ENCODE measurements at places on chromosomes 3 and 15.
A peak's percentile ranks its signal among the peaks of the same experiment; 100 is the strongest.

GRCh38 chr3:29486096-29486495, 205.2 kb downstream of the RBMS3 start:
- DNase-seq: peak; percentile 36

- no peak for DNase-seq
Measured at GRCh38 chr3:150447631-150448465, 39.8 kb downstream of the TSC22D2 start.

- no peak for DNase-seq
Measured at GRCh38 chr3:46133285-46133684, 74.8 kb downstream of the CCR1 start.

DNA sequence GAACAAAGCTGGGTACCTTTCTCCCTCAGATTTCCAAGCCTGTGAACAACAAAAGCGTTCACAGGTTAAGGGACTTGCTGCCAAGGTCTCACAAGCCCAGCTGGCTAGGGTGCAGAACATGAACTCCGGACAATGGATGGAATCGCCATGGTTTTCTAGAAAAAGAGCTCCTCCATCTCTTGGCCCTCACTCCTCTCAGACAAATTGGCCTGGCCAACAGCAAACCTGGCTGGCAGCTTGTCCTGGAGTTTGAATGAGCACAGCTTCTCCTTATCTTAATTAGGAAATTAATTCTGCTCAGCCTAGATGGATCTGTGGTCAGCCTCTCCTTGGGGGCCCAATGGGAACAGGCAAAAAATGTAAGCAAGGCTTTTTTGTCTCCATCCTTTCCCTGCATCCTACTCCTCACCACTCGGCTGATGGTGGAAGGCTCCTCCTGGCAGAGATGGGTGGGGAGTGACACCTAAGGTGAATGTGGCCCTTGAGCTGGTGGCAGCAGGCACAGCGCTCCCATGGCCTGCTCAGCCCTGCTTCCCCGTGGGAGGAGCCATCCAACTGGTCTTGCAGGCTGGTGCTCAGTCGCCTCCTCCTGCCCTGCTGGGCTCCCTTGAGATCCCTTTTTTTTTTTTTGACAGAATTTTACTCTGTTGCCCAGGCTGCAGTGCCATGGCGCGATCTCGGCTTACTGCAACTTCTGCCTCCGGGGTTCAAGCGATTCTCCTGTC, 5.8 kb downstream of the KLHL25 start:
- DNase-seq: no peak

DNA sequence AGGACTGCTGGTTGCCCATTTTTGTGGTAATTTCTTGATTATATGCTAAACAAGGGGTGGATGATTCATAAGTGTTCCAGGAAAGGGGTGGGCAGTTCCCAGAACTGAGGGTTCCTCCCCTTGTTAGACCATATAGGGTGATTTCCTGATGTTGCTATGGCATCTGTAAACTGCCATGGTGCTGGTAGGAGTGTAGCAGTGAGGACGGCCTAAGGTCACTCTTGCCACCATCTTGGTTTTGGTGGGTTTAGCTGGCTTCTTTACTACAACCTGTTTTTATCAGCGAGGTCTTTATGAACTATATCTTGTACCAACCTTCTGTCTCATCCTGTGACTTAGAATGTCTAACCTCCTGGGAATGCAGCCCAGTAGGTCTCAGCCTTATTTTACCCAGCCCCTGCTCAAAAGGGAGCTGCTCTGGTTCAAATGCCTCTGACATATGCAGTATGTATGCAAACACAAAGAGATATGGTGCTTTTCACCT, 46.2 kb downstream of the C3orf38 start:
- DNase-seq: no peak

GRCh38 chr3:152858170-152858800, 23.4 kb downstream of the P2RY1 start:
- DNase-seq: no peak

DNA sequence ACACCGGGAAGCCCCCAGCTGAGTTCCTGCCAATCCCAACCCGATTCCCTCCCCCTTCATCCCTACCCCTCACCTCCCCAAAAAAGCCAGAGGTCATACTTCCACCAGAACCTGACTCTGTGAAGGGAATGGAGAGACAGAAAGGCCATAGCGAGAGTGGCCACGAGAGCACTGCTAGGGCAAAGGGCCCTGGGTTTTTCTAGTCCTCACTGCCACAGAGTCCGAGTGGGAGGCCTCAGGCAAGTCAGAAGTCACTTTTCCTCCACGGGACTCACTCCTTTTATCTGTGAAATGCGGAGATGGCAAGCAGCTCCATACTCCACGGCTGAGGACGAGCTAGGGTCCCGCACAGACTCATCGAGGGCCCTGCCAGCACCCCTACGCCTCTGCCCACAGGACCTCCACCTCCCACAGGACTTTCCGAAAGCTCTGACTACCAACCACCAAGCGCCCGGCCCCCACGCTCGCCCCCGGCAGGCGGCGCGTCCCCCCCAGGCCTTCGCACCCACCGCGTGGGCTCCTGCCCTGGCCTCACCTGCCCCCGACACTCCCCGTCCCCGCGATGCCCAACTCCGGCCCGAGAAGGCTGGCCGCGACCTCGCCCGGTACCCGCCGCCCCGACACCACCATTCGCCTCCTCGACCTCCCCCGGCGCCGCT, 792 bp downstream of the ATP13A3 start:
- no peak for DNase-seq

DNA sequence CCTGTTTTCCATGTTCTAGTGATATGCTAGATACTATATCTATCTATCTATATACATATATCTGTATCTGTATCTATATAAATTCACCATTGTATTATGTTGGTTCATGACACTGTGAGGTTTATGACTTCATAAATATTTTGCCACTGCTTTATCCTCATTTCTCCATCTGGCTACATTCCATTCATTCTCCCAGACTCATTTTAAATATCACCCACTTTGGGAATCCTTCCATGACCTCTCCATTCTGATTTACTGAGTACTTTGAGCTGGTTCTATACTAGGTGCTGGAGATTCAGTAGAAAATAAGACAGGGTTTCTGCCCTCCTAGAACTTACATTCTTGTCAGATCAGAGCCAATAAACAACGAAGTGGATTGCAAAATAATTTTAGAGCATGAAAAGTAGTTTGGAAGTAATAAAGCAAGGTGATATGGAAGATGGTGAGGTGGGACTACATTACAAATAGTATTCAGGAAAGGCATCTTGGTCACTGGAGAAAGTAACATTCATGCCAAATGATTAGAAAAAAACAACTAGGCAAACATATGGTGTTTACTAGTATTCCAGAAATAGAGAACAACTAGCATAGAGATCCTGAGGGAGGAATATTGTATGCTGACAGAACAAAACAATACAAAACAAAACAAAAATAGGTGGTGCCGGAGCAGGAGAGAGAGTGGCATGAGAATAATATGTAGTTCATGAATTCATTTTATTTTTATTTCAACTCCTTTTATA, 11.6 kb upstream of the PLSCR4 start:
- no peak for DNase-seq

- no peak for DNase-seq
Measured at GRCh38 chr3:98180319-98180890, 13.9 kb downstream of the OR5H15 start.

GRCh38 chr3:23659840-23660430, 145.8 kb upstream of the UBE2E1 start:
- no peak for DNase-seq

DNA sequence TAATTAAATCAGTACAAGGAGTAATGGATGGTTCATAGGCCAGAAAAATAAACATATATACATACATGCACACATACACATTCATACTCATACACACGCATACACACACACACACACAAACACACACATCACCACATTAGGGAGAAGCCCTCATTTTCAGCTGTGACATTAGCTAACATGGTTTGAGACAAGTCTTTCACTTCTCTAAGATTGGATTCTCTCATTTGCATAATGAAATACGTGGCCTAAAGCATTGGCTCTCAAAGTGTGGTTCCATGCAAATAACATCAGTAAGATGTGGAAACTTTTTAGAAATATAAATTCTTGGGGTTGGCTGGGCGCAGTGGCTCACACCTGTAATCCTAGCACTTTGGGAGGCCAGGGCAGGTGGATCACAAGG, 452.6 kb downstream of the TAFA4 start:
- no peak for DNase-seq

DNA sequence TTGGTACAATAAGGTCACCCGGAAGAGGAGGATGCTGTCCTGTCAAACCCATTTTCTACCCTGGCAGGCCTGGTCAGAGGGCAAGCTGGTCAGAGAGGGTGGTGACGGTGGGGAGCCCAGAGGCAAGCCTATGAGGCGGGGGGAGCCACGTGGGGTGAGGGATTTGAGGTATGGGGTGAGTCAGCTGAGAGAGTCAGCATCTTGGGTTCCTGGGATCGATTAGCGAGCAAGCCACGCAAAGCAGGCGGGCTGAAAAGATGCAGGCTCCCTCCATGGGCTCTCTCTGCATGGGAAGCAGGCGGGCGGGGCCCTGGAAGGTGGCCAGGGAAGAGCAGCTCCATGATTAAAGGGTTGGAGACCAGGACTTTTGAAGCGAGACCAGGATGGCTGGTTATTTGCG, 48.1 kb downstream of the MAGEF1 start:
- DNase-seq: no peak

GRCh38 chr3:194320744-194321243, 30.3 kb downstream of the CPN2 start:
- no peak for DNase-seq

DNA sequence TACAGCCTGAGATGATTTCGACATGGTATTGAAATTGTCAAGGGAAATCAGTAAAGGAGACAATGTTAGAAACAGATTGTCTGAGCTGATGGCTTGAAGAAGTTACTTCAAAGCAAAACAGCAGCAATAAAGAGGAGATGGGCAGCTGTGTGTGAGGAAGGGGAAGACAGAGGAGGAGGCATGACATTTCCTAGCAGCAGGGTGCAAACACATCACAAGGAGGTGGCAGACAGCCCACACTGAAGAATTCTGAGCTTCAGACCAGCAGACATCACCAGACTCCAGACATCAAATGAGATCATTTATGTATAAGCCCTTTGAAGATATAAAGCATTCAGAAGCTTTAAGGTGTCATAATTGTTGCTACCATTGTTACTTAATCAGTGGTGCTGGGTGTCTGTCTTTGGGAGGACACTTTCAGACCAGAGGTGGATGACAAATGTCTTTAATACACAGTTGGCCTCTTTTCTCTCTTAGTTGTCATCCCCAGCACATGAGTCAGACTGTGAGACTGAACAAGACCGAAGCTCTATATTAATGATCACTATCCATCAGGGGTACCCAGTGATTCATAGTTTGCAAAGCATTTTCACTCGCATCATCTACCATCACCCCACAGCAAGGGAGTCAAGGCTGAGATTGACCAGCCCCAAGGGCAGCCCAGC, 203.9 kb downstream of the MINAR1 start:
- DNase-seq: no peak

- DNase-seq: no peak
Measured at GRCh38 chr15:68699881-68700454, 120.7 kb downstream of the ANP32A start.

DNA sequence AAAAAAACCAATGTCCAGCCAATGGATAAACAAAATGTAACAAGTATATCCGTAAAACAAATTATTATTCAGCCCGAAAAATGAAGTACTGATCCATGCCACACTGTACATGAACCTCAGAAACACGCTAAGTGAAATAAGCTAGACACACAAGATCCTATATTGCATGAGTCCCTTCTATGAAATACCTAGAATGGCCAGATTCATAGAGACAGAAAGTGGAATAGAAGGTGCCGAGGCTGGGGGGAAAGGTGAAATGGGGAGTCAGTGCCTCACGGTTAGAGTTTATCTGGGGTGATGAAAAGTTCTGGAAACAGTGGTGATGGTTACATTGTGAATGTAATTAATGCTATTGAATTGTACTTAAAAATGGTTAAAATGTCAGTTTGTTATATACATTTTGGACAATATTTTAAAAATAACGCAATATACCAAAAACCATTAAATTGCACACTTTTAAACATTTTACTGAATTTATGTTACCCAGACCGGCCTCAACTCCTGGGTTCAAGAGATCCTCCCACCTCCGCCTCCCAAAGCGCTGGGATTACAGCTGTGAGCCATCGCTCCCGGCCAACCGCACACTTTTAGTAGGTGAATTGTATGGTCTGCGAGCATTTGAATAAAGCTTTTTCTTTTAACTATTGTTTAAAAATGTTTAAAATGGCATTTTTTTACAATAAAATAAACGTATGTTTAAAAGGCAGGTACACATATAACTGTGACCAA, 2.1 kb downstream of the RNF168 start:
- DNase-seq: no peak

DNA sequence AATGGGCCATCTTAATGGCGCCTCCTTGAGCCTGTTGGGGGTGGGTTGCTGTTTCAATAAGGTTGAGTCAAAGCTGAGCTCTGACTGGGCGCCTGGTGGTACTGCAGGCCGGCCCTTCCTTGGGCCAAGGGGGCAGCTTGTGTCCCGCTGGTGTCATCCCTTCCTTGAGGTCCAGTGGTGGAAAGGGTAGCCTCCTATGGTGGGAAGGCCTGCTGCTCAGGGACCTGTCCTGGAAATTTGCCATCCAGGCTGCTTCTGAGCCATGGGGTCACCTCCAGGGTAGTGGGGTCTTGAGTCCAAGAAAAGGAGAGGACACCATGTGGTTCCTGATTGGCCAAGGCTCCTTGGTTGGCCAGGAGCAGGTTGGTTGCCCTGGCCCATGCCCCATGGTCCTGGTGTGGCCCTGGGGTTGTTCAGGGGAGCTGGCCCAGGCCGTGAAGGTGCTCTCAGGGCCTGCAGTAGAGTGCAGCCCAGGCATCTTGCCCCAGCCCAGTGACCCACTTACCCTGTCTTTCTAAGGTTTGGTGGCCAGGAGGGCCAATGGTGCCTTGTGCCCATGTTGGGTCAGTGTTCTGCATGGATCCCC, 188.7 kb downstream of the UBE3A start:
- no peak for DNase-seq

GRCh38 chr15:79981831-79982455, 10.9 kb upstream of the BCL2A1 start:
- no peak for DNase-seq

GRCh38 chr3:77137559-77137958, 97.7 kb downstream of the ROBO2 start:
- DNase-seq: no peak

DNA sequence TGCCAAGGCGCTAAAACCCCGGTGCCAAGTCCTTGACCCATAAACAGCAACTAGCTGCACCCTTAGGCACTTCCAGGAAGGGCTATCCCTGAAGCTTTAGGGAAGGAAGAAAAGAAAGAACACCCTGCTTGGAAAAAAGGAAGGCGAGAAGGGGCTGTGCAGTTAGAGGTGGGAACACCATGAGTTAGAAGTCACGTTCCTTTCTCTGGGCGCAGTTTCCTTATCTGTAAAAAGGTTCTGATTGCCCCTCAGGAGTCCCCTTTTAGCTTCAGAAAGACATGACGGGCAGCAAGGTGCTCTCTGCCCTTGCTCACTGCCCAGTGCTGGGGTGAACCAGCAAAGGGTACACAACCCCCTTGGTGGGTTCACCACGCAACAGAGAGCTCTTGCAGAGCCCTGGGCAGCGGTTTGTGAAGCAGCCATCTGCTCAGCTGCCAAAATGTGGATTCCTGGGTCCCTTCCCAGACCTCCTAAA, 798 bp downstream of the GCHFR start:
- no peak for DNase-seq

DNA sequence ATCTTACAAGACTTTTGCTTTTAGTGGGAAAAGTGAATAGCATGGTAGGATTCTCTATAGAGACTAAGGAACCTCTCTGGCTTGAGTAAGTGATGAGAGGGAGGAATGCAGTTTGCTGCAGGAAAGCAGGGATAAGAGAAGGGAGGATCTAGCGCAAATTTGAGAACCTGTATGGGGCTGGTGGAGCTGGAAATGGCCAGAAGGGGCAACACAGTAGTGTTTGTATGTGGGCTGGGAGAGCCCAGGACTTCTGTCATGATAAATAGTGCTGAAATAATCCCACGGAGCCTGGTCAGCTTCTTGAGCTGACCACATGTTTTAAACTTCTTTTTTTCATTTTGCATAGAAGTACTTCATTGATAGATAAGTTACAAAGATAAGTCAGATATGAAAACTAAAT, 11.2 kb upstream of the SHC4 start:
- no peak for DNase-seq
